ENCODE measurements at places on chromosomes 12 and 14.

- DNase-seq: peak; percentile 99
These were observed 412.9 kb downstream of the RAD51B start for GRCh38 chr14:68232300-68233055.

DNA sequence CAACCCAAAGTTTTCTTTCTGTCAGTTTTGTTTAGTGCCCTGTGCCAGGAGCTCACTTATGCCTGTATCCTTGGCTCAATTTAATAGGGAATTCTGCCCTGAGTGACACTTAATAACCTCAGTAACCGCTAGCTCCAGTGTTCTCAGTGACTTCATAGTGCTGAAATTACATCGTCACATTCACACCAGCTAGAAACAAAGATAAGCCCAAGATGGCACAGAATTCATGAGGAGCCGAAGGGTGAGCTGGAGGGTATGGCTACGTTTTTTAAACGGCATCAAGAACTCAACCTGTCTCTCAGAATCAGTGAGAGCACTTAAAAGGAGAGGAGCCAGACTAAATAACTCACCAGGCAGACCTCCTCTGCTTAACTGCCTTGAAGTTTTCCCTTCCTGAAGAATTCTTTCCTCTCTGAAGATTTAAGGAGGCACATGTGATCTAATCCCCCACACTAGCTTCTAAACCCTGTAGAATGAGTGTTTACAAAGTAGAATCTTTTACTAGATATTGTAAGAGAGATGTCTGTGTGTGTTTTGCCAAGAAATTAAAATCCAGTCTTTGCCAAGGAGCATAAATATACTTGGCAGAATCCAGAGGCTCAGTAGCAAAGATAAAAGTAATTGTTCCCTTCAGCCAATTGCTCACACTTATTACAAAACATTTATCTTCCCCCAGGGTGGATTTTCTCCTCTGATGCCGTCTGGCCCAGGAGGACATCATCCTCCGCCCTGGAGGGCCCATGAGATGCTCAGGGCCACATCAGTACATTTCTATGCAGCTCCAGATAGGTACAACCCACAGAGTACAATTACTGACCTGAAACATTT is 37.3 kb downstream of the PTGER2 start:
- peak; percentile 87 for DNase-seq

DNA sequence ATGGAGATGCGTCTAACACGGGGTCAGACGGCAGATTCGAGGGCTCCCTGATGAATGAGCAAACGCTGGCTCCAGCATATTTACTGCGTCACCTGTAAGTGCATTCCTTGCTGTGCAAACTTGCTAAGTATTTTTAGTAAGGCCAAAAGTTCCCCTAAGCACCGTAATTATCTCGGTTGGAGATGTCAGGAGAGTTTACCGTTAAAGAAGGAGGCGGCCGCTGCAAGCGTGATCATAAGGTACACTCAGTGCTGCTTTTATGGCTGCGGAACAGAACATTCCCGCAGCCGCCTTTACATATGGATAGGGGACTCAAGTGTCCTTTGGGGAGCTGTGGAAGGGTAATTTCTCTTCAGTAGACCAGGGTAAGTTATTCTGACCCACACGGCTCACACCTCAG is 175.6 kb downstream of the GLT1D1 start:
- DNase-seq: no peak

DNA sequence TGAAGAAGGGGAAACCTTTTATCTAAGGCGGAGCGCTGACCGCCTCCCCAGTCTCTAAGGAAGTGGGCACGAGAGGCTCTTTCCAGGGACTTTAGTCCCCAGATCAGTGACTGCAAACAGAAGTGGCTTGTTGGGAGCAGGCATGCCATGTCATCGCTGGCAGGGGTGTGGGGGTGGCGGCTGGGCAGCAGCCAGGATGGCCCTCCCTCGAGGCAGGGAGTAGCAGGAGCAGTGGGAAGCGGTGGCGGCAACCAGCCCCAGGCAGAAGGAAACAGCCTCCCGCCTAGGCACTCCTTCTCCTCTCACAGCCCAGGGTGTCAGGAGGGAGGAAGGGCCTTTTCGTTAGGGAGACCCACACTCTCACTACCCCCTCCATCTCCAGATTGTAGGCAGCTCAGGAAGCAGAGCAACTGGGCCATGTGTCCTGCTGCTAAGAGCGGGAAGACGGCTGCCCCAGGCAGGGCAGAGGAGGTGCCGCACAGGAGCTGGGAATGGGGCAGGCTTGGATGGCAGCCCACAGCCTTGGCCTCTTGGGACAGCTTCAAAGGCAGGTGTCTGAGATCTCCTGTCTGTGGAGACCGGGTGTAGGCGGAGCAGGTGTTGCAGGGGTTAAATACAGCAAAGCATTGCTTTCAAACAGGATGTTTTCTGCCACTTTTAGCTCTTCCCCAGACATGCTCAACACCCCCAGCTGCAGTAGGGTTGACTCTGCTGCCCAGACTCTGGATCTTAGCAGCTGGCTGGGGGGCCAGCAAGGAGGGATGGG is 21.8 kb downstream of the VDR start:
- no peak for DNase-seq

DNA sequence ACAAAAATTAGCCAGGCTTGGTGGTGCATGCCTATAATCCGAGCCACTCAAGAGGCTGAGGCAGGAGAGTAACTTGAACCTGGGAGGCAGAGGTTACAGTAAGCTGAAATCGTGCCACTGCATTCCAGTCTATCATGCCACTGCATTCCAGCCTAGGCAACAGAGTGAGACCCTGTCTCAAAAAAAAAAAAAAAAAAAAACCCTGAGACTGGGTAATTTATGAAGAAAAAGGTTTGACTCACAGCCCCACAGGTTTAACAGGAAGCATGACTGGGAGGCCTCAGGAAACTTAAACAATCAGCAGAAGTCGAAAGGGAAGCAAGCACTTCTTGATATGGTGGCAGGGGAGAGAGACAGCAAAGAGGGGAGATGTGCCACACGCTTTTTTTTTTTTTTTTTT is 123.2 kb downstream of the GXYLT1 start:
- DNase-seq: no peak

DNA sequence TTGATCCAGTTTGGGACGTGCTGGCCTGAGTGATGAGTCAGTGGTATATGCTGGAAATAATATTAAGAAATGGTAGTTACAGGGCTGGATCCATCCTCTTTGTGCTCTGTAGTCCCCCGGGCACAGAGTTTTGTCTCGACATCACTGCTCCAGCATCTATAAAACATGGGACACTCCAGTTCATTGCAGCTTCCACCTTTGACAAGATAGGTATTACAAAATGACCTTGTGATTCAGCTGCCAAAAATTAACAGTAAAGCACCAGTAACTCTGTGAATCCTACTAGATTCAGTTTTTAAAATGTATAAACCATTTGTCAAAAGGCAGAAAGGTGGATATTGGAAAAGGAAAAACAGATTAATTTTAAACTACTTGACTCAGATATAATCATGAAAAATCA is 14.6 kb upstream of the GNG2 start:
- DNase-seq: peak; percentile 17

- no peak for DNase-seq
These were observed 6.5 kb upstream of the DEGS2 start for GRCh38 chr14:100165831-100166440.

DNA sequence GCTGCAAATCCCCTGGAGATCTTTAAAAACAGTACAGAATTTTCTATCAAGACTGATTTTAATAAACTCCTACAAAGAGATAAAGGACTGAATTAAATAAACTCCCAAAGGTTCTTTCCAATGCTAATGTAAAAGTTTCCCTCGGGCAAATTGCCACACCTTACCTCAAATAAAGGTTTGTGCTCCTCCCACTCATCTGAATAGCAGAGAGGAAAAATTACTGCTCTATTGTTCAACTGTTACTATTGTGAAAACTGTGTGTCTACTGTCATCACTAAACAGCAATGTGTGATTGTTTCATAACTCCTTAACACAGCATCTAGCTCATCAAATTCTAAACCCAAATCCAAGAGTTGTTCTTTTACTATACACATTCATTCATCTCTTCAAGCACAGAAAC is 3.2 kb downstream of the SPTLC2 start:
- no peak for DNase-seq
